ENCODE measurements at places on chromosomes 6 and 20.

DNA sequence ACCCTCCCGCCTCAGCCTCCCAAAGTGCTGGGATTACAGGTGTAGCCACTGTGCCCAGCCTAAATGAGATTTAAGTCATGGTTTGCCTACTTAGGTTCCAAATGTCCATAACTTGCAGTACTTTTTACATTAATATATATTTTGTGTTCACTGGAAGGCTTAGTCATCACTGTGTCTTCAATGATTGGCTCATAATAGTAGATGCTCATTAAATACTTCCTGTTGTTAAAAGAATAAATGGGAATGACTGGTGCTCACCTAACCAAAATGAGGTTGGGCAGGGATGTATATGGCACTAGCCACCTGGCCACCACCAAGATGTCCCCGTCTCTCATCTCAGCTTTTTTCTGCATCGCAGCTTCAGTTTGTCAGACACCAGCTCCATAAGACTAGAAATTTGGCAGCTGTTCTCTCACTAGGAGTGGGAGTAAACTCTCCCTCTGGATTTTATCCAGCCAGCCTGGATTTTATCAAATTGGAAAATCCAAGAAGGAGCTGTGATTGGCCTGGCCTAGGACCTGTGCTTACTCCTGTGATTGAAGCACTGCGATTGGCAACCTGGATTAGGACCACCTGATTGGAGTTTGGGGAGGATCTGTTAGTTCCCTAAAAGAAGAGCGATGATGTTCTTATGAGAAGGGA lies 1.1 kb upstream of the GLO1 start:
- no peak for DNase-seq

- no peak for DNase-seq
Measured at GRCh38 chr6:31173406-31173805, 2.9 kb upstream of the POU5F1 start.

- no peak for DNase-seq
Measured at GRCh38 chr6:169340395-169340794, 86.7 kb upstream of the THBS2 start.

DNA sequence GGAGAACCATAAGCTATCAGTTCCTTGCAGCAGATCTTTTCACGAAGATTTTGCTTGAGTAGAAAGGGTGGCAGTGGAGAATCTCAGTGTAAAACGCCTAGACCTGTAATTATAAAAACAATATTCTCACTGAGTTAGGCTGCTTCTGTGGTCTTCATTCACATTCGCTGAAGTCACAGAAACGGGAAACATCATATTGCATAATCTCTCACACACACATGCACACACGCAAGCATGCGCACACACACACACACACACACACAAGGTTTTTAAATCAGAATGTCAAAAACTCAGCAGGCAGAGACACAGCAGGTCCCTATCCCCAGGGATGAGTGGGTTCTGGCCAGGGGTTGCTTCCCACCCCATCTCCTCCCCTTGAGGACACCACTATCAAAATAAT lies 175.5 kb downstream of the ATXN1 start:
- no peak for DNase-seq

GRCh38 chr6:64696053-64696452 lies 1011.0 kb downstream of the EYS start:
- no peak for DNase-seq

- DNase-seq = no peak
Measured at GRCh38 chr20:32621071-32621890, 36.1 kb upstream of the NOL4L start.

- no peak for DNase-seq
Measured at GRCh38 chr6:95084867-95085266, 492.5 kb upstream of the MANEA start.

DNA sequence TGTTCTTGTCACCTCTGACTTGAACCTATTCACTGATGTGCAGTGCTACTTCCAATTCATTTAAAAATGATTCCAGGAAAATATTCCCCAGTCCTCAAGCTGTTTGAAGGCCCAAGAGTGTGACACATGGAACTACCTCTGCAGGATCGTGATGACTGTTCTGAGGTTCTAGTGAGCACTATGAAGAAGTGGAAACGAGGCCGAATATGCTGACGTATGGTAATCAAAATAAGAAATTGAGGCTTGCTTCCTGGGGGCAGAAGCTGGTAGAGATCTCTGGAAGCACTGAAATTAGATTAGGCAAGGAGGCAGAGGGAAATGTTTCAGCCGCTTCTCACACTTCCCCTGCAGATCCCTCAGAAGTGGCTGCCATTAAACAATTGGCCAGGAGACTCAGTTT lies 15.7 kb downstream of the TMEM242 start:
- DNase-seq = no peak

DNA sequence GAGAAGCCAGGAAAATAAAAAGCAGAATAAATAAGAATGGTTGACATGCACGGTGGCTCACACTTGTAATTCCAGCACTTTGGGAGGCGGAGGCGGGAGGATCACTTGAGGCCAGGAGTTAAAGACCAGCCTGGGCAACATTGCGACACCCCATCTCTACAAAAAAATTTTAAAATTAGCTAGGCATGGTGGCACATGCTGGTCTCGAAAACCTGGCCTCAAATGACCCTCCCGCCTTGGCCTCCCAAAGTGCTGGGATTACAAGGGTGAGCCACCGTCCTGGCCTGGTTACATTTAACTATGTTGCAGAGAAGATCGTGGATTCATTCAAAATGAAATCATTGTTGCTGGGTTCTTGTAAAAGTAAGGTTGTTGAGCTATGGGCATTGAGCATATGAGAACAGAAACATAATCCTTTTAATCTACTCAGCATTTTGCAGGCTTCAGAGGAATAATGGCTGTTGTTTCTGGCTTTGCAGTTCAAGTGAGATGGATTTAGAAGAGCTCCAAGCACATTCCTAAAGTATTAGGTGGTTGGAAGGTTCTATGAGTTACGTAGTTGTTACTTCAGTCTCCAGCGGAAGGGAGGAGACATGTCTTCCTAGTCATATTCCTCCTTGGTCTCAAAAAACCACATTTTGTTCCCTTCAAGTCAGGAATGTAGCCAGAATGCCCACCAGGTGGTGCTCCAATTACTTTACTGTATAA lies 45.6 kb upstream of the RAB23 start:
- peak; percentile 21 for DNase-seq

GRCh38 chr20:50230871-50231560 lies 40.4 kb downstream of the CEBPB start:
- DNase-seq = no peak

DNA sequence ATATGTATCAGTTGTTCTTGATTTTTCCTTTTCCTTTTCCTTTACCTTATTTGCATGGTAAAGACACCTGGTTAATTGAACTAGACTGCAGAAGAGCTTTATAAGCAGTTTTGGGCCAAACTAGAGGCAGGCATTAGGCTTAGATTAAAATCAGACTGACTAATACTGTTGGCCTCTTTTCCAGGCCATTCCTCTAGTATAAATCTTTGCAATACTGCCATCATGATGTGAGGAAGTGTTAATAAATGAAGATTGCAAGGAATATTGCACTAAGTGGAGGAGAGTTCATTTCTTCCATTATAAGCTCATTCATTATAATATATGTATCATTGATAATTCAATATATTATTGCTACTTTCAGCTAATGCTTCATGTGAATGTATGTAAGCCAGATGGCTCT lies 163.8 kb downstream of the MMUT start:
- DNase-seq = no peak

- no peak for DNase-seq
Measured at GRCh38 chr6:132445201-132445951, 44.1 kb upstream of the MOXD1 start.

- no peak for DNase-seq
Measured at GRCh38 chr6:160952633-160953281, 38.8 kb upstream of the MAP3K4 start.

Data from stimulated activated CD4-positive, alpha-beta T cell treated with anti-CD3 and anti-CD28 coated beads, Interleukin-4, amount 100 ng/mL, for 1 hour (primary cell).